ENCODE measurements at places on chromosomes 11 and 22.

DNA sequence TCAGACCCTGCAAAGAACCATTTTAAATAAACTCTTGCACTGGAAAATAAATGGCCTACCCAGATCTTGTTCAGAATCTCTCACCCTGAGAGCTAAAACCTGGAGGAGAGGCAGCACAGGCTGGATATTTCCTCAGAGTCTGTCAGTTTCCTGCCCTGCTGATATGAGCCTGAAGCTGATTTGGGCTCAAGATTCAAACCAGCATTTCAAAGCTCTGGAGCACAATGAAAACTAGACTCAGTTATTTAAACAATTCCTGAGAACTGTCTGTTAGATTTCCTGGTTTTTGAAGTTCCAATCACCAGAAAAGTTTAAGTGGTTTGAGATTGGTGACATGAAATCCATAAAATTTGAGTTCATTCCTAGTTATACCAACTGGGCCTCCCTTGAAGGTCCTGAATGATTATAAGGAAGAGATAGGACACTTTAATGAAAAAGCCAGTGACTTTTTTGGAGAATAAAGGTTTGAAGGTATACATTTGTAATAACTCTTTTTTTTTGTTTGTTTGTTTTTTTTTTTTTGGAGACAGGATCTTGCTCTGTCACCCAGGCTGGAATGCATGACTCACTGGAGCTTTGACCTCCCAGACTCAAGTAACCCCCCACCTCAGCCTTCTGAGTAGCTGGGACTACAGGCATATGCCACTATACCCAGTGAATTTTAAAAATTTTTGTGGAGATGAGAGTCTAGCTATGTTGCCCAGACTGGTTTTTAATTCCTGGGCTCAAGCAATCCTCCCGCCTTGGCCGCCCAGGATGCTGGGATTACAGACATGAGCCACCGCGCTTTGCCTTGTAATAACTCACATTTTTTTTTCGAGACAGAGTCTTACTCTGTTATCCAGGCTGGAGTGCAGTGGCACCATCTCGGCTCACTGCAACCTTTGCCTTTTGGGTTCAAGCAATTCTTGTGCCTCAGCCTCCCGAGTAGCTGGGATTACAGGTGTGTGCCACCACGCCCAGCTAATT lies 8.0 kb upstream of the ESAM start:
- no peak for DNase-seq

GRCh38 chr11:82458761-82459160 lies 274.9 kb downstream of the FAM181B start:
- DNase-seq: no peak

- DNase-seq: no peak
These were observed 155.7 kb downstream of the GRIK4 start for GRCh38 chr11:120667281-120667680.

- DNase-seq: no peak
These were observed 53.1 kb downstream of the PACSIN2 start for GRCh38 chr22:42961810-42962209.

DNA sequence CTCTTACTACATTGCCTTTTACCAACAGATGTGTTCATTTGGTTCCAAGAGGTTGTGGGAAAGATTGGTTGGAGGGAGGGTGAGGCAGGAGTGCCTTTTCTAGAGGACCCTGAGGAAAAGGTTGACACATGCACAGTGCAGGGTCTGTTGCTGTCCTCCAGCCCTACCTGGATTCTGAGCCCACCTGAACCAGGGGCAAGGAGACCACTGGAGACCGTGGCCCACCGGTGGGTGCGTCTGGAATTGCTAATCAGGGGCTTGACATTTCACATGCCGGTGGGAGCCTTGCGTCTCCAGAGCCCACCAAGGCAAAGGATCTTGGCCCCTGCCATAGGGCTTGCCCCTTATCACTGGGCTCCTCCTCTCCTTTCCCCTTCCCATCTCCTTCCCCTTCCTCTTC lies 80.4 kb upstream of the ZBED5 start:
- no peak for DNase-seq

DNA sequence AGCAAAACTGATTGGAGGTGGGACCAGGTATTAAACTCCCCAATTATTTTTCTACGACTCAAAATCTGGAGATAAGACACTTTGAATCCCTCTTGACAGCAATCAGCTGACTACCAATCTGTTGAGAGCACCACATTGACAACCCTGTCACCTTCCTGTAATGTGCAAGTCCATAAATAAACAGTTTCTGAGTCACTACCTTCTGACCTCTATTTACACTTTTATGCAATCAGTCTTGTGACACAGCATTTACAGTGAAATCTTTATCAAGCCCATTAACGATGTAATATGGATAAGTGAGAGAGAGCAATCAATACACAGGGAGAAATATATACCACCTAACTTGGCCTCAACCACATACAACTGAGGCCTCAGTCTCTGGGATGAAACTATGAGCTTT lies 283.7 kb upstream of the ANO5 start:
- DNase-seq: no peak

DNA sequence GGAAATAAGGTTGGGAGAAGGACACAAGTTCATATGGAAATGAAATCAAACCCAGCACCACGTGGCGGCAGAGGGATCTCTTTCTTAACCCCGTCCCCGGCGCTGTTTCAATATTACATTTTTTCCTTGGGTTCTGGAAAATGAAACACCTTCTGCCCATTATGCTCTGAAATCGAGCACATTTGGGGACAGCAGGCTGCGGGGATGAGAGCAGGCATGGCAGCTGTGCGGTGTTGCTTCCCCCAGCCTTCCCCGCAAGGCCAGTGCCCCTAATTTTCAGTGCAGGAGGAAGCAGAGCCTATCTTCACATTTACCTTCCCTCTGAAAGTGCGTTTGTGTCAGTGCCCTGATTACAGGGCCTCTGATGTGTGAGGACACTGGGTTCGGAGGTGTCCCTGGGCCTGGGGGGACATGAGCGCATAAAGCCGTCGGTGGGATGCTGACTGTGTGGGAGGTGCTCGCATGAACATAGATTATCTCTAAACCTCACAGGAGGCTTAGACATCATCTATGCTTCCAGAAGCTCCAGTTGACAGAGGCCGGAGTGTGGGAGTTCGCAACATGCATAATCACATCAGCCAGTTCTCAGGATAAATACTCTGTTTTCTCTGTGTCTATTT lies 921.3 kb downstream of the BRD1 start:
- DNase-seq: no peak

DNA sequence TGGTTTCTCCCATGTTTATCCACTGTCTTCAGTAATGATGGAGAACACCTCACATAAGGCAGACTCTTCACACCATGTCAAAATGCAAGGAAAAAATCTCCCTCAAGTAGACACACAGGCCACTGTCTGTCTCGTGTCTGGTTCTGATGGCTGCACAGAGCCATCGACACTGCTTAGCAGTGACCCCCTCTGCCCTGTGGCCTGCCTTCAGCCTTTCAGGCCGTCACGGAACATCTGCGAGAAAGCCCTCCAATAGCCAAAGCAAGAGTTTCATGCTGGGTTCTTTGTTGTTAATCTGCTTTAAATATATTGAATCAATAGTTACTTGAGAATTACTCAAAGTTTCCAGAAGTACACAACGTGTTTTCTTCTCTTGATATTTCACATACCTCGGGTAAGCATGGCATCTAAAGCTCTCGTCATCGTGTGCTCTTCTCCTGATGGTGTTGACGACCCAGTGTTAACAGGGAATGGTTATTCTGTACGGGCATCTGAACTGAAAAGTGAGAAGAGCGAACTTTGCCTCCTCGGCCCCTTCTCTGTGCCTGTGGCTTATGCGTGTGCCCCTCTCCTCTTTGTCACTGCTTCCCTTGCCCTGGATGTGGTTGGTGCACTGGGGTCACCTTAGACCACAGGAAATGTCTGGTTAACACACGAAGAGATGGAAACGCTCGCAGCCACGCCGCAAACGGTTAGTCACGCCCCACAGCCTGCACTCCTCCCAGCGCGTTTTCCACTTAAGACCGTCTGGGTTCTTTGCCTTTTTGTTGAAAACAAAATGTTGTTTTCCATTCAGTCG lies 33.4 kb upstream of the CTTN start:
- DNase-seq: no peak

GRCh38 chr11:112537846-112538330 lies 277.2 kb upstream of the PLET1 start:
- DNase-seq: no peak

GRCh38 chr22:39490135-39490798 lies 11.8 kb upstream of the MIEF1 start:
- no peak for DNase-seq

DNA sequence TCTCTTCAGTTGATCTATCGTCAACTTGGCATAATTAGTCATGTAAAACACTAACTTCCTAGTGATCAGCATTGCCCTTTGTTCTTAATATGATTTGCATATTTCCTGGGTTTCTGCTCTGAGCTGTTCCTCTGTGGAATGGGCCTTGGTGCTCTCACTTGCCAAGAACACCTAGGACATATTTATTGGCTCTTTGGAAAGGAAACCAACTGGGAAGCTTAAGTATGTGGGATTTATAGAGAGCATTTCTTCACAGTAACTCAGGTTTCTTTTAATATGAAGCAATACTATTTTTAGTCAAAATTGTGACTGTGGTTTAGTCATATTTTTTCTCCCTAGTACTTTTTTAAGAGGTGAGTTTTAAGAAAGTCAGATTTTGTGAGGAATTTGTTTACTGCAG lies 28.8 kb downstream of the FAT3 start:
- DNase-seq: no peak

DNA sequence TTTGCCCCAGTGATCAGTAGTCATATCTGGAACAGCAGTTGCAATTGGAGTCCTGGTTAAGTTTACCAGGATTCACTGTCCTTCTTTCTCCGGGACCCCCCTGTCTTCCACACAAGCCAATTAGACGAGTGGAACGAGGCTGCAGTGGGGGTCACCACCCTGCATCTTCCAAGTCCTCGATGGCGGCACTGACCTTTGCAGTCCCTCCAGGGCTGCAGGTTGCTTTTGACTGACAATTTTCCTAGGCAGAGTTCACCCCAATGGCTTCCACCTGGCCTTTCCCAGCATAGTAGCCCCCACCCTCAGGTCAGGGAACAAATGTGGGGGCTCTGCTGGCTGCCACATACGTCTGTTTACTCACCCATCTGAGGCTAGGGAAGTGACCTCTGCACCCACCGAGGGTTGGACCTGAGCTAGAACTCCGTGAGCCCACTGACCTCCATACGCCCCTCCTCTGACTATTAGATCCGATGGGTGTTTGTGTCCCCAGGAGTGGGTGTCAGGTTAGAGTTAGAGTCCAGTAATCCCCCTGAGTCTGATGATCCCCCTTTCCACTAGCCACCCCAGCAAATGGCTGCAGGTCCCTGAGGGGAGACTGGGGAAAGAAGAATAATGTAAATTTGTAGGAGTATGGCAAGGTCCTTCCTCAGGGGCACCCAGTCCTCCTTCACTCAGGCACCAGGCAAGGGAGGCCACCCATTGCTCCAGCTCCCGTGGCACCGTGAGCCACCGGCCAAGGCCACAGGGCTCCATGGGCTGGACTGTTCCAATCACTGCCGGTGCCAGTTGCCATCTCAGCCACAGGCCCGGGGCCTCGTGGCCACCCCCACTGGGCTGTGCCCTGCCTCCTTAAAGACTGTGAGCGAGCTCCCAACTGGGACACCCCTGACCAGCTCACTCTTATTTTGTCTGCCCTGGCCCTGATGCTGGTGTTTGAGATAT lies 5.5 kb downstream of the C11orf21 start:
- DNase-seq: no peak

GRCh38 chr22:39215070-39215396 lies 29.7 kb downstream of the PDGFB start:
- DNase-seq: no peak

GRCh38 chr11:70314730-70315129 lies 44.2 kb downstream of the PPFIA1 start:
- DNase-seq: no peak

DNA sequence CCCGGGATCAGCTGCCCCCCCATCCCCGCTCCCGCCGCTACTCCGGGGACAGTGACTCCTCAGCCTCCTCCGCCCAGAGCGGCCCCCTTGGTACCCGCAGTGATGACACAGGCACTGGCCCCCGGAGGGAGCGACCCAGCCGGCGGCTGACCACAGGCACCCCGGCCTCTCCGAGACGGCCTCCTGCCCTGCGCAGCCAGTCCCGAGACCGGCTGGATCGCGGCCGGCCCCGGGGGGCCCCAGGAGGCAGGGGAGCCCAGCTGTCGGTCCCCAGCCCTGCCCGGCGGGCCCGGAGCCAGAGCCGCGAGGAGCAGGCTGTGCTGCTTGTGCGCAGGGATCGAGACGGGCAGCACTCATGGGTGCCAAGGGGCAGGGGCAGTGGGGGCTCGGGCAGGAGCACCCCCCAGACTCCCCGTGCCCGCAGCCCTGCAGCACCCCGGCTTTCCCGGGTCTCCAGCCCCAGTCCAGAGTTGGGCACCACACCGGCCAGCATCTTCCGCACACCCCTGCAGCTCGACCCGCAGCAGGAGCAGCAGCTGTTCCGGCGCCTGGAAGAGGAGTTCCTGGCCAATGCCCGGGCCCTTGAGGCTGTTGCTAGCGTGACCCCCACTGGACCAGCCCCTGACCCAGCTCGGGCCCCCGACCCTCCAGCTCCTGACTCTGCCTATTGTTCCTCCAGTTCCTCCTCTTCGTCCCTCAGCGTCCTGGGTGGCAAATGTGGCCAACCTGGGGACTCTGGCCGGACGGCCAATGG lies 3.9 kb downstream of the RASL10A start:
- DNase-seq: no peak

- DNase-seq: no peak
These were observed 921.9 kb upstream of the TENM4 start for GRCh38 chr11:80362563-80363340.

- DNase-seq: no peak
These were observed 22.7 kb upstream of the MTNR1B start for GRCh38 chr11:92946707-92947106.

DNA sequence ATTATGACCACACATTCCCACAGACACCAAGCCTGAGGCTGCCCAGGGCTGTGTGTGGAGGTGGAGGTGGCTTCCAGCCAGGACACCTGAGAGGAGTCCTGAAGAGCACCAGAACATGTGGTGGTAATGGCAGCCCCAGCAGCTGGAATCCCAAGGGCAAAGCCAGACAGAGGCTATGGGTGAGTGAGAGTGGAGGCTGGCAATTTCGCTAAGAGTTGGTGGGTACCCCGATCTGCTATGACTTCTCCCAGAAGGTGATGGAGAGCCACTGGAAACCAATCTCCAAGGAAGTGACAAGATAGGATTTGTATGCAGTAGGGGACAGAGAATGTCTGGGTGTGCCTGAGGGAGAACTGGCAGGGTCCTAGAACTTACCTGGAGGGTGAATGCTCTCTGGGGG lies 69.3 kb upstream of the CLTCL1 start:
- DNase-seq: no peak

DNA sequence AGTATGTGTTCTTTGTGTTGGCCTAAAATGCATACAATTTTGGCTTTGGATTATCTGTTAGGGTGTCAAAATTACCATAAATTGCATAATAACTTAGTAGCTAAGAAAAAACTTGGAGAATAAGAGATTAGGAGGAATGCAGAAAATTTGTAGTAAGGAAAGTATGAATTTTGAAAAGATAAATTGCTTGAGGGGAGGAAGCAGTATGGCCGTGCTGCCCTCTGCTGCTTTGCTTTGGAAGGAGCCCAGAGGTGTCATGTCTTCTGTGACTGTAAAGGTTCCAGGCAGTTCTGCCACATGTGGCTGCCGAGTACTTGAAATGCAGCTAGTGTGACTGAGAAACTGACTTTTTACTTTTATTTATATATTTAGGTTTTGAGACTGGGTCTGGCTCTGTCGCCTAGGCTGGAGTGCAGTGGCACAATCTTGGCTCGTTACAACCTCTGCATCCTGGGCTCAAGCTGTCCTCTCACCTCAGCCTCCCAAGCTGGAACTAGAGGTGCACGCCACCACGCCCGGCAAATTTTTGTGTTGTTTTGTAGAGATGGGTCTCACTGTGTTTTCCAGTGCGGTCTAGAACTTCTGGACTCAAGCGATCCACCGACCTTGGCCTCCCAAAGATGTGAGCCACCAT lies 1.8 kb downstream of the ADSL start:
- no peak for DNase-seq
